NCI-H1694 (cell line): ENCODE measurements at places on chromosomes 5 and 9.

- DNase-seq, result no peak
Observed at GRCh38 chr5:131081374-131081773, 83.7 kb downstream of the HINT1 start.

- no peak for DNase-seq
Observed at GRCh38 chr9:84750152-84750865, 80.8 kb downstream of the NTRK2 start.

DNA sequence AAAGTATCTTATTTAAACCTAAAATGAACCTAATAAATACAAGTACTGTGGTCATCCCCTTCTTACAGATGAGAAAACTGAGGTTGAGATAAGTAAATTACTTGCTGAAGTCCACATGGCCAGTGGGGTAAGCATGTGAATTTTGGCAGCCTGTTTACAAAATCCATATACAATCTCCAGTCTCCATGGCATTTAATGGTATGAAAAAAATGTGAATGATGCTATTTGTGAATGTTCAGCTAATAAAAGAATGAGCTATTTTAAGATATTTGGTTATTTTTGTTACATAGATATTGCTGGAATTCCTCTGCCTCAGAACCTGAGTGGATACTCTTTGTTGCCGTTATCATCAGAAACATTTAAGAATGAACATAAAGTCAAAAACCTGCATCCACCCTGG is 19.3 kb upstream of the GPR150 start:
- no peak for DNase-seq

- no peak for DNase-seq
Observed at GRCh38 chr9:18996211-18996610, 36.8 kb downstream of the SAXO1 start.

DNA sequence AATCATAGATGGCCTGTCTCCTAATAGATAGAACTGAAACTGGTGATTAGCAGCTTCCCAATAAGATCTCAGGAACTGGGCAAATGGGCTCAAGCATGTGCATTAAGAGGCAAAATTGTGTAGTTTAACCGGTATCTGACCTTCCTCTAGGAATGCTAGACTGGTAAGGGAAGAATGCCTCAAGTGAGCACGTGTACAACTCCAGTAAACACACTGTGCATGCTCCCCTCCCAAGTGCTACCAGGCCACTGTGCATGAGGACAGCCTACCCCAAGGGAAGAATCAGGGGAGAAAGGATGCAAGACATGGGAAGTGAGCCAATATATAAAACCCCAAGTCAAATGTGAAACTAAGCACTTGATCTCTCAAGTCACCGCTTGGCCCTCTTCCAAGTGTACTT is 1157.4 kb upstream of the CDH18 start:
- DNase-seq, result no peak
